Activated effector memory CD4-positive, alpha-beta T cell treated with Interleukin-2 at 50 U/mL for 16 hours (primary cell): ENCODE measurements at places on chromosomes 3 and 15.

GRCh38 chr15:80441714-80442113 lies 37.5 kb downstream of the ARNT2 start:
- DNase-seq, result no peak

DNA sequence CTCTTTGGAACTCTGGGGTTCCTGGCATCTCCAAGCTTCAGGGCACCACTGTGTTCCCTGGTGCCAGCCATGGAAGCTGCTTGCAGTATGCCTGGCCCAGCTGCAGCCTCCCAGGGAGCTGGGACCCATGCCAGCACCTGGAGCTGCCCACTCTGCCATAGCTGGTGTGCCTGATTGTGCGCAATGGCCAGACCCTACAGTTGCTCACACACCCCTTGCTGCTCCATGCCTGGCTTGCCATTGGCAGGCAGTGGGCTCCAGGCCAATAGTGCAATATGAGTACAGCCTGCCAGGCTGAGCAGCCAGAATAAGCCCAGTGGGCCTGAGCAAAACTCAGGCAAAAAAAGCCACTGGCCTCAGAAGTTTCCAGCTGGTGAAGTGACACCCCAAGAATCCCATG lies 43.8 kb upstream of the LRRFIP2 start:
- no peak for DNase-seq

GRCh38 chr3:71376503-71376902 lies 207.0 kb downstream of the FOXP1 start:
- no peak for DNase-seq

GRCh38 chr3:196321162-196321561 lies 3.1 kb upstream of the DYNLT2B start:
- DNase-seq, result no peak

GRCh38 chr15:88703533-88703932 lies 64.7 kb downstream of the ISG20 start:
- no peak for DNase-seq

- DNase-seq, result no peak
Observed at GRCh38 chr3:108342837-108343486, 46.6 kb downstream of the HHLA2 start.

DNA sequence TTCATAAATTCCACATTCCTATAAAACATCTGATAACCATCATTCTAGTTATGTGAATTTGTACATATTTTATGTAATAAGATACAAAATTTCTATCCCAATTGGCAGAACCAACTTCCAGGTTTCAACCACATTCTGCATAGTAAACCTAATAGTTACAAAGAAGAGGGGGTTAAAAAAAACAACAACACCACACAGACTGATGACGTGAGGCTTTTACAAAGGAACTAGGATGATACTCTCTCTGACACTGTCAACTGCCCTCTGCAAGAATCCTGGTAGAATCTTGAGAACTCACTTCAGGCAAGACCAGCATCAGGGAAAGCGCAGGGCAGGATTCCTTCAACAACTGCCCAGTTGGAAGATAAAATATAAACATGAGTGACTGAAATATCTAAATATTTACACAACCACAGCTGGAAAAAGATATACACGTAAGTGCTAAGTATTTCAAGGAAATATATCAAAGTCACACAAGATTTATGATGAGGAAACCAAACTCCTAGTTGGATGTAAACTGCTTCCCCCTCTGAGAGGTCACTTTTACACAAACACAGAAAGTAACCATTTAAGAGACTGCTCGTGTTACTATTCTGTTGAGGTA lies 816.4 kb downstream of the ROBO1 start:
- no peak for DNase-seq

DNA sequence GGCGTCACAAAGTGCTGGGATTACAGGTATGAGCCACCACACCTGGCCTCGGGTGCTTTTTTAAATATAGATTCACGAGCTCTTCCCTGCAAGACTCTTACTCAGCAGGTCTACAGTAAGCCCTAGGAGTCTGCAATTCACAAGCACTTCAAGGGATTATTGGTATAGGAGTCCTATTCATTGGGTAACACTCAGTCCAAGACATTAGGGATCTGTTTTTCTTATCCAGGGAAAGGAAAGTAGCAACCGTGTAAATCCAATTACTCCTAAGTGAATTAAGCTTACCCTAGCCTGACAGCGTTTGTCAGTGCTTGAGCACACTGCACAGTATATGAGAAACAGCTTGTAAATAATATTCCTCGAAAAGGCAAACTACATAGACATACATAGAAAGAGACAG lies 109.9 kb downstream of the SENP2 start:
- no peak for DNase-seq

DNA sequence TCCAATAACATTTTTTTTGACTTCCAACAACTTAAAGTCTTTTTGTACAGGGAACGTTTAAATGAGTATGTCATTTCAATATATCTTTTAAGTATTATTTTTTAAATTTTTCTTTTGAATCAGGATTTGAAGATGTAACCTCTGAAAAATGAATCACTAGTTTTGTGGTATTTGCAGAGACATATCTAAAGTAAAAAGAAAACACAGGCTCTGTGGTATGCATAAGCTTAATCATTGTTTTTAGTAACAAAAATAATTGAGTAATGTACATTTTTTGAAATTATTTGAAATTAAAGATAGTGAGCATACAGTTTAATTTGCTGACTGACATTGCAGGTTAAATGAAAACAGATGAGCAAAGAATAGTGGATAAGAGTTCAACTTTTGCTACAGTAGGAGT lies 531.3 kb downstream of the ROBO1 start:
- DNase-seq, result no peak

DNA sequence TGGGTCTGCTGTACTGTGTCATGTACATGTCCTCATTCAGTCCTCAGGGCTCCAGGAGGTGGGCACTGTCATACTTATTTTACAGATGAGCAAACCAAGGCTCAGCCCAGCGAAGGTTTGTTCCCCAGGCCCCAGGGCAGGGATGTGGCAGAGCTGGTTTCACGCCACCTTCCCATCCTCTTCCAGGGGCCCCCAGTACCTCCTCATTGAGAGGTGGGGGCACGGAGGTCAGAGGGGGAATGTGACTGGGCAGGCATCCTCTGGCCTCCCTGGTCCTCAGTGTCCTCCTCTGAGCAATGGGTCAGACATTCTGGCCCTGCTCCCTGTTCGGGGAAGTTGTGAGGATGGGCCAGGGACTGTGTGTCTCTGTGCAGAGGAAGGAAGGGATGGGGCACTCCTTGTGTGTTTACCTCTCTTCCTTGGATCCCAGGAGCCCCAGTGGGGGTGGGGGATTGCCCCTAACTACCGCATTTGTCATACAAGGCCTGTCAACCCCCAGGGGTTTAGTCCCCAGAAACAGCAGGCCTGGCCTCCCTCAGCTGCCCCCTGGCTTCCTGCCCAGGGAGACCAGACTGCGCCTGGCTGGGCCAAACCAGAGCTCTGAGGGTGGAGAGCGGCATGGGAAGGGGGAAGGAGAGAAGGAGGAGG lies 65.9 kb upstream of the LCTL start:
- no peak for DNase-seq

DNA sequence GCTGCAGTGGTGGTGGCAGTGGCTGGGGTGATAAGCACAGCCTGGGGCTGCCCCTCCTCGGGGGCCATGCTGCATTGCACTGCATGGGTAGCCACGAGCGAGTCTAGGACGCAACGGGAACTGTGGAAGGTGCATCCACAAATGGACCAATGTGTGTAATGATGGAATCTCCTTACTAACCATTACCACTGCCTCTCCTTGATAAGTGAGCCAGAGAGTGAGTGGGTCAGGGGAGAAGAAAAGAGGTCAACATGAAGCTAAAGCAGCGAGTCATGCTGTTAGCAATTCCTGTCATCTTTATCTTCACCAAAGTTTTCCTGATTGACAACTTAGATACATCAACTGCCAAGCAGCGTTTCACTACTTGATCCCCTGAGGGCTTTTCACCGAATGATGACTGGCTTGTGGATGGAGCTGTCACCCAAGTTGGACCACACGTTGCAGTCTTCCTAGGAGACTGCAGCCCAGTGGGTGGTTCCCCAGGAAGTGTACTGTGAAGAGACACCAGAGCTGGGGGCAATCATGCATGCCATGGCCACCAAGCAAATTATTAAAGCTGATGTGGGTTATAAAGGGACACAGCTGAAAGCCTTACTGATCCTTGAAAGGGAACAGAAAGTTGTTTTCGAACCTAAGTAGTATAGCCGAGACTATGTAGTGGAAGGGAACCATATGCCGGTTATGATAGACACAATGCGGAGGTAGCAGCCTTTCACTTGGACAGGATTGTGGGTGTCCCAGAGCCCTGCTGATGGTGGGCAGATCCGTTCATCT lies 20.6 kb downstream of the SAMD7 start:
- no peak for DNase-seq

DNA sequence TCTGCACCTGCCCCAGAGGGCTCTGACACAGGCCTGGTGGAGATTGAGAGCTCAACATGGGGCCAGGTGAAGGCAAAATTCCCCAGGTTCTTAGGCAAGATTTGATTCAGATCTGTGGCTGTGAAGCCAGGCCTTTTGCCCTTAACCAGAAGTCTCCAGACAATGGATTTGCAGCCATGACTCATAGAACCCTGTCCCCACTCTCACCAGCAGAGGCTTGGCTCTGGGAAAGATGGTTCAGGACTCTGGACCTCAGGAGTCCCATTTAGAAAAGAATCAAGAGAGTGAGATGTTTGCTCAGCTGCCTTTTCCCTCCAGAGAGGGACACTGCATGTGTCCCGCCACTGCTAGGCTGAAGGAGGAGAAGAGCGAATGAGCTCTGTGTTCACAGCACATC lies 361.4 kb upstream of the ICE2 start:
- no peak for DNase-seq

GRCh38 chr3:150247441-150247840 lies 160.7 kb upstream of the TSC22D2 start:
- DNase-seq, result no peak

DNA sequence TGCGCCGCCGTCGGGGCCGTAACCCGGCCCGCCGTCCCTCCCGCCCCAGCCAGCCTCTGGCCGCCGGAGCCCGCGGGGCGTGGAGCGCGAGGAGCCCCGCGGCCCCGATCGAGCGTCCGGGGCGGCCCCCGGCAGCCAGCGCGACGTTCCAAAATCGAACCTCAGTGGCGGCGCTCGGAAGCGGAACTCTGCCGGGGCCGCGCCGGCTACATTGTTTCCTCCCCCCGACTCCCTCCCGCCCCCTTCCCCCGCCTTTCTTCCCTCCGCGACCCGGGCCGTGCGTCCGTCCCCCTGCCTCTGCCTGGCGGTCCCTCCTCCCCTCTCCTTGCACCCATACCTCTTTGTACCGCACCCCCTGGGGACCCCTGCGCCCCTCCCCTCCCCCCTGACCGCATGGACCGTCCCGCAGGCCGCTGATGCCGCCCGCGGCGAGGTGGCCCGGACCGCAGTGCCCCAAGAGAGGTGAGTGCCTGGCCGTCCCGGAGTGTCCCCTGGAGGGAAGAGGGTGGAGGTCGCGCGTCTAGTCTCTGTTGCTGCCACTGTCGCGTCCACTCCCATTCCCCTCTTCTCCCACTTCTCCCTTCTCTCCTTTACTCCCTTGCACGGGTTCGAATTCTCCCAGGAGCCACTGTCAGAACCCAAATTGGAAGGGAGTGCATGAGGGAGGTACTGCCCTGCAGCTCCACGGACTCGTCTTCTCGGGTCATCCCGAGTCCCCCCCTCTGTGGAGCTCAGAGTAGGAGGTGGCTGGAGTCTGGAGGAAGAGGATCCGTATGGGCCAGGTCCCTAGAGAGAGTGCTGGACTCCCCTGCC lies 585 bp downstream of the CSK start:
- peak; percentile 59 for DNase-seq

DNA sequence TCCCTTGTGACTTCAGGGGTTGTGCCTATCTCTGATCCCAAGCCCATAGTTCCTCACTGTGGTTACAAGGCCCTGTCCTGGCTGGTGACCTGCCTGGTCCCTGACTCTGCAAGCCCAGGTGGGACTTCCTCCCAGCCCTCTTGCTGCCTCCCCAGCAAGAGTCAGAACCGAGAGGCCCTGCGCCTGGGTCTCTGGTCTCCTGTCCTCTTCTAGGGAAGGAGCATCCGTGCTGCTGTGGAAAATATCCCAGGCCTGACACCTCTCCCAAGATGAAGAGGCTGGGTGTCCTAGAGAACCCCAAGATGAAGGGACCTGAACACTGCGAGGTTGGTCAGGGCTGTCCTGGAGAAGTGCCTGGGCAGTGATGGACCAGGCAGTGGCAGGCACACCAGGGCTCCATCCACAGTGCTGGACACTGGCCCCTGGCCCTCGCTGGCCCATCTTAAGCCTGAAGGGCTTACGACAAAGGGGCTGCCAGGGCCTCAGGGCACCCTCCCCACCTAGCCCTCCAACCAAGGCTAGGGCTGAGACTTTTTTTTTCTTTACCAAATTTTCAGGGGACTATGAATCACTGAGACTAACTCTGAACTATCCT lies 32.7 kb downstream of the PTH1R start:
- DNase-seq, result no peak

DNA sequence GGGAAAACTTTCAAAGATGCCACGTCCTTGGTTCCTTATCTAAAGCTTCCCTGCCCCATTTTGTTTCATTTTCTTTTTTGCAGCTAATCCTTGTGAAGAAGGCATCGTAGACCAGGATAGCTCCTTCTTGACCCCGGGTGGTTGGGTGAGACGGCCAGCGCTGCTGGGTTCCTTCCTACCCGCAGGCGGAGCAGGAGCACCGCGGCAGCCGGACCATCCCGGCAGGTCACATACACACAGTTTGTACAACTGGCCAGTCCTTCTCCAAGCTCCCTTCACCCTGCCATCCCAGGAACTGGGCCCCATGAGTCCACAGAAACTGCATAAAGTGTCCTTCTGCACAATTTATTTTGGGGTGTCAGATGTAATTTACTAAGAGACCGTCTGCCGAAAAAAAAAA lies 83.9 kb downstream of the MEGF11 start:
- DNase-seq, result no peak

- no peak for DNase-seq
Observed at GRCh38 chr3:123724306-123724705, 139.5 kb upstream of the HACD2 start.

- DNase-seq, result no peak
Observed at GRCh38 chr15:60343221-60343970, 54.4 kb downstream of the ANXA2 start.

DNA sequence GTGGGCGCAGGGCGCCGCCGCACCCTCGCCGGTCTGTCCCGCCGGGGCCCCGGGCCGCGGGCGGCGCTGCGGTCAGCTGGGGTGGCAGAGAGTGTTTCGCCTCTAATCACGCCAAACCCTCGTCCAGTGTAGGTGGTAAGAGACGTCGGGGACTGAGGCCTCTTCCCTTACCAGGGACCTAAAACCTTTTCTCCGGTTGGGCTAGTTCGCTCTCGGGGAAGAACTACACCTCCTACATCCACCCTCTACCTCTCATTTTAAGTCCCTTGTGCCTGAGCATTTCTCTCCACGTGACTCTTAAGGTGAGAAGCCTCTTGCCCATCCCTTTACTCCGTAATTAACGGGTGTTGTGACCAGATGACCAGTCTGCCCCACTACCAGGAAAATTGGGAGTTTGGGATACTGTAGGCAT lies 520 bp downstream of the TMEM42 start:
- no peak for DNase-seq
